Colonic mucosa (tissue), 4 donors: ENCODE measurements at places on chromosomes 4 and X. TPM values are rescaled to one million over a fixed set of nuclear protein-coding genes. Genes with fewer than 3 reads are reported as not detected.

DNA sequence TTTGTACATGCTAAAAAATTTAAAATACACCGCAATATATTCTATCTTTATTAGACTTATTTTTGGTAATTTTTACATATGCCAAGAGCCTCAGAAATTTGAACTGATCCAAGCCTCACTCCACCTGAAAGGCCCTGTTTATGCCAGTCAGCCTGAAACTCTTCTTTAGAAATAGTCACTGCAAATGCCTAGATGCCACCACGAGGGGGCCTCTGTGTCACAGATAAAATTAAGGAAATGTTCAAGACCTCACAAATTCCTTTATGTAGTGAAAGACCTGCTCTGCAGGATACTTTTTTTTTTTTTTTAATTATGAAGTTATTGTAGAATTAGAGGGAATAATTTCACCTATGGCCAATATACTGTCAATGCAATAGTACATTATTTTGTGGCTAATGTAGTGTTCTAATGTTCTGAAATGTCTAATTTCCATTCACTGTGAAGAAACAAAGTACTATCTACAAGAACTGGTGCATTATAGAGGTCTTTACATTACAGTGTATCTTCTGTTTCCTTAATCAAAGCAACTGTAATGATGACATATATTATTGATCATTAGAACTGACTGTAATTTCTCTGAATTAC lies 69.8 kb downstream of the DTHD1 start:
- DNase-seq: peak; percentile 65

GRCh38 chr4:84232309-84233095 lies 266.6 kb downstream of the NKX6-1 start:
- DNase-seq: no peak

The TIGD4 gene
- total RNA-seq: not detected

- peak; percentile 31 for DNase-seq
Observed at GRCh38 chr4:148060264-148061140, 328.6 kb downstream of the ARHGAP10 start.

- no peak for DNase-seq
Observed at GRCh38 chrX:72060196-72060920, 71.4 kb downstream of the RTL5 start.

DNA sequence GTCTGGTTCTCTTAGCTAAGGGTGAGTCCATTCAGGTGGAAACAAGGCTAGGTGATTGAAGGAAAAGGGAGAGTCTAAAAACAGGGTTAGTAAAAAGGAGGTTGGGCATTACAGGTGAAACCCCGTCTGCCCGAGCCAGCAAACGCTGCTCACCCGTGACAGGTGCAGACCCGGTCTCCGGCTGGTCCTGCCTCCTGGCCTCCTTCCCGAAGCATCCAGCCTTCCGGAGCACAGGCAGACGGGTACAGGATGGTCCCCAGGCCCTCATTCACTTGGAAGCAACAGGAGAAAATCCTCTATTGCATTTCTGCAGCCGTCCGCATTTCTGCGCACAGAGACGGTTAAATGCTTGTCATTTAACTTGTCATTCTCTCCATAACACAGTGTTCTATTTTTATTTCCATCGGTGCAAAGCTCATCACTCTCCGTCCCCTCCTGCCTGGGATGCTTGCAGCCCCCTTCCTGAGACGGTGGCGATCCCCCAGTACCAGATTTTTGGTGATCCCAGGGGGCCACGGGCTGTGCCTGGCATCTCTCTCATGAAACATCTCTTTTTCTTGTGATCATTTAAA lies 90.8 kb upstream of the PPP2R3B start:
- no peak for DNase-seq
